Breast epithelium (tissue), 4 donors: ENCODE measurements at places on chromosomes 3 and 15. TPM values are rescaled to one million over a fixed set of nuclear protein-coding genes. Genes with fewer than 3 reads are reported as not detected.

GRCh38 chr15:93253681-93254080 lies 164.7 kb upstream of the RGMA start:
- no peaks in the 10 kb centered on the region for H3K36me3 ChIP-seq
- H3K27ac ChIP-seq, result no peak overlapping the region

- H3K27ac ChIP-seq, result no peak overlapping the region
- no peaks in the 10 kb centered on the region for H3K4me1 ChIP-seq
- no peak overlapping the region for H3K4me3 ChIP-seq
- no peaks in the 10 kb centered on the region for H3K27me3 ChIP-seq
- H3K36me3 ChIP-seq, result no peaks in the 10 kb centered on the region
These were observed 161.0 kb upstream of the SLC24A5 start for GRCh38 chr15:47959617-47960413.

- H3K4me1 ChIP-seq, result no peaks in the 10 kb centered on the region
- H3K27me3 ChIP-seq, result no peaks in the 10 kb centered on the region
- no peak overlapping the region for H3K4me3 ChIP-seq
- H3K27ac ChIP-seq, result no peak overlapping the region
- DNase-seq, result no peak
- no peaks in the 10 kb centered on the region for H3K36me3 ChIP-seq
These were observed 105.3 kb downstream of the CHDH start for GRCh38 chr3:53740956-53741355.

DNA sequence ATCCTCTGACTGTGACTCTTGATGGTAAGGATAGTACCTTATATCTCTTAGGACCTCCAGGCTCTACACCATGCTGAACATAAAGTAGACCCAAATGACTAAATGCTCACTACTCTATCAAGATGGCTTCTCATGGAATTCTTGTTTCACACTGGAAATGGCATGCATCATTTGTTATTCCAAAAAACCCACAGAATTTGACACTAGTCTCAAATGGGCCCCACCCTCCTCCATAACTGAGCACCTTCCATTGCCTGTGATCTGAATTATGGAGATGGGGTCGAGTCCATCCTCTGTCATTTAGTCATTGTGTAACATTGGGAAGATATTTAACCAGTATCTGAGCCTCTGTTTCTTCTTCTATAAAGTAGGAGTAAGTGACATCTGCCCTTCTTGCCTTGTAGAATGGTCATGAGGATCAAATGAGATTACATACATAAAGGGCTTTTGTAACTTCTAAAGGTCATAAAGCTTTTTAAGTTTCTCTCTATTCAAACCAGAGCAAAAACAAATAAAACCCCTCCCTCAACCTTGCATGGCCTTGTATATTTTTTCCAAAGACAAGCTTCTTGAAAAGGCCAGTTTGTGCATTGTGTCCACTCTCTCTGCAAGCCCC lies 57.0 kb upstream of the PTX3 start:
- H3K4me1 ChIP-seq, result no peaks in the 10 kb centered on the region
- H3K27me3 ChIP-seq, result no peaks in the 10 kb centered on the region
- DNase-seq, result no peak

- no peaks in the 10 kb centered on the region for H3K36me3 ChIP-seq
- no peak for DNase-seq
- no peak overlapping the region for H3K27ac ChIP-seq
- peaks cover 3% of the 10 kb centered on the region for H3K4me1 ChIP-seq
- no peaks in the 10 kb centered on the region for H3K27me3 ChIP-seq
These were observed 83.9 kb downstream of the PPARG start for GRCh38 chr3:12372741-12373280.

- DNase-seq, result no peak
- H3K27me3 ChIP-seq, result no peaks in the 10 kb centered on the region
- H3K4me1 ChIP-seq, result no peaks in the 10 kb centered on the region
- H3K4me3 ChIP-seq, result no peak overlapping the region
- no peak overlapping the region for H3K27ac ChIP-seq
These were observed 268.1 kb upstream of the CRBN start for GRCh38 chr3:3447641-3448040.

DNA sequence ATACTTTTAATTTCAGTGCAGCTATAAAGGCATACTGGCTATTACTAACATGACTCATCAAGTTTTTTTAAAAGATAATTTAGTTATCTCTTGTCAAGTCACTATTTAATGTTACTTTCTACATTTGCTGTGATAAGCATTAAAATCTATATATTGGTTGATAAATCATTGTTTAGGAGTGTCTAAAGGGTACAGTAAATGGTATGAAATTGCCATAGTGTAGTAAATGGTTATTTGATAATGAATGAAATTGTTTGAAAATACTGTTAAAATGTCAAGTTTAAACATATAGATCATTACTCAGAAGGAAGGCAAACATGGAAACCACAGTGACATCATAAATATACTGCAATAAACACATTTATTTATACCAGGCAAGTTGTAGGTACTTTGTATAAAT lies 13.2 kb upstream of the BNIP2 start:
- H3K4me1 ChIP-seq, result no peaks in the 10 kb centered on the region
- H3K27ac ChIP-seq, result no peak overlapping the region
- no peaks in the 10 kb centered on the region for H3K36me3 ChIP-seq
- DNase-seq, result no peak
- no peaks in the 10 kb centered on the region for H3K27me3 ChIP-seq

DNA sequence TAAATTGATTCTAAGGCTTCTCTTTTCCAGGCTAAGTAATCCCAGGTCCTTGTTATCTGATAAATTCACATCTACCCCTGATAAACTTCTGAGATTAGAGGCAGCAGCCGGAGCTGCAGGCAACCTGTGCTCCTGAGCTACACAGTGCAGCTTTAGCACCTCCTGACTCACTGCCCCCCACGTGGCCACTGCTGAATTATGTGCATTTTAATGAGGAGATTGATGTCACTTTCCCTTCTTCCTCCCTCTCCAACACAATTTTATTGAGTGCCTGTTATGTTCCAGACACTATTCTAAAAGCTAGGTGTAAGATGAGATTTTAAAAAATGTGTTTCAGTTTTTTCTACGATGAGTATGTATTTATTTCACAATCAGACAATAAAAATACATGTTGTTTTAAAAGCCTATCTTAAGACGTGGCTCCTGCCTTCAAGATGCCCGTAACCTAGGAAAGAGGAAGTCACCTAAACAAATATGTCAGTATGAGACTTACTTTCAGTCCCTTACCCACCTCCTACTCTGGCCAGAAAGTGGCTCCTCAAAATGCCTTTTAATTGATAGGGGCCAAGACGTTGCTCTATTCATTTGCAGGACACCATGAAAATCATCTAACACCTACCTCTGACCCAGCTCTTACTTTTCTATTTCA lies 161.5 kb upstream of the PFN2 start:
- H3K4me3 ChIP-seq, result no peak overlapping the region
- H3K36me3 ChIP-seq, result no peaks in the 10 kb centered on the region
- no peak for DNase-seq
- H3K4me1 ChIP-seq, result no peaks in the 10 kb centered on the region

- no peaks in the 10 kb centered on the region for H3K36me3 ChIP-seq
- no peak for DNase-seq
- no peak overlapping the region for H3K4me3 ChIP-seq
- H3K27me3 ChIP-seq, result no peaks in the 10 kb centered on the region
- H3K27ac ChIP-seq, result no peak overlapping the region
These were observed 953.8 kb upstream of the ALCAM start for GRCh38 chr3:104412608-104413580.

DNA sequence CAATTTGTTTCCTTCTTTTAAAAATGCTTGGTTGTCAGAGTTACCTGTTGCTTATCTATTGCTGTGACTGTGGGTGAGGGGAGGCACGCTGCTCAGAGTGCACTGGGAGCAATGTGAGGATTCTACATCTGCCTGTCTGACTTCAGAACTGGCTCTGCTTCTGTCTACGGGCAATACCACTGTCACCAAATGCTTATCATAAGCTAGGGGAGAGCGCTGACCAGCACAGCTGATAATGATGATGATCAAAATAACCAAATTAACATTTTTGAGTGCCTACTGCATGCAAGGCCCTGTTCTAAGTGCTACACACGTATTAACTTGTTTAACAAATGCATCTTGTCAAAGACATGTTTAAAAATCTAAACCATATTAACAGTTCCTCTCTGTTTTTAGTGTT lies 79.2 kb upstream of the TPRG1 start:
- H3K27ac ChIP-seq, result no peak overlapping the region
- no peak overlapping the region for H3K4me3 ChIP-seq
- no peaks in the 10 kb centered on the region for H3K36me3 ChIP-seq
- H3K4me1 ChIP-seq, result no peaks in the 10 kb centered on the region
- H3K27me3 ChIP-seq, result no peaks in the 10 kb centered on the region

DNA sequence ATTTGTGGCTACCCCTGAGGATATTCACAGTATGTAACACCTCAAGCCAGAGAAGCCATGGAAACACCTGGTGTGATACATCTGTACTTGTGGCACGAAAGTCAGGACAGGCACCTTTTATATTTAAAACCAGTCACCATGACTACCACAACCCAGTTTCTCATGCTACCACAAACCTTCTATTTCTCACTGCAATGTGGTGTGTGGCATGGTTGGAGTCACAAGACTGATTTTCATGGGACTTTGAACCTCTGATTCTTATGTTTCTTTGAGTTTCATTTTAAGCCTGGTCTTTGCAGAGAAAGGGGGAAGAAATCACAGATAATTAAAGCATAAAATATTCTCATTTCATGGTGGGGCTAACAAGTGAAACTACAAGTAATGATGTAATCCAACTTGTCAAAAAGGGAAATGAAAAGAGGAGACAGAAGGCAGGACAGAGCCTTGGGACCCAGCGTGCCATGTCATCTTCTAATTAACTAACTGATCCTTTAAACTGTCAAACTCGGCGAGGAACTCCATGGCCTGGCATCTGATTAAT lies 175.9 kb downstream of the PDZRN3 start:
- no peak overlapping the region for H3K27ac ChIP-seq
- DNase-seq, result no peak
- H3K4me3 ChIP-seq, result no peak overlapping the region
- H3K27me3 ChIP-seq, result no peaks in the 10 kb centered on the region
- H3K4me1 ChIP-seq, result no peaks in the 10 kb centered on the region

DNA sequence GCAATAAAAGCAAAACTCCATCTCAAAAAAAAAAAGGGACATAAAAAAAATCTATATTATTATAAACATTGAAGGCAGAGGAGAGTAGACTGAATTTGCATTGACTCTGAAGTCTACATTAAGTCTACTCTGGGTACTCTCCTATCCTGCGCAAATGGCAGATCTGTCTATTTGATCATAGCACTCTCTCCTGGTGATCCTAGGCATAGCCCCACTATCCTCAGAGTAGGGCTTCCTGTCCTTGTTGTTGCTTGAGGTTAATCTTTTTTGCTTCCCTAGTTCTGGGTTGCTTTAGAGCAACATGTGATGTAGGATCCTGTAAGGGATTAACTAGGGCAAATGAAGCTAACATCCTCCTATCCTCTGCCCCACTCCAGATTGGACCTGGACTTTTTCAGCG lies 82.1 kb upstream of the LRRFIP2 start:
- no peak overlapping the region for H3K27ac ChIP-seq
- H3K27me3 ChIP-seq, result no peaks in the 10 kb centered on the region
- no peaks in the 10 kb centered on the region for H3K4me1 ChIP-seq
- H3K36me3 ChIP-seq, result peaks cover under 1% of the 10 kb centered on the region

Gene LRRK1
- 18.7 TPM for total RNA-seq

Gene HACD3
- 23.2 TPM for total RNA-seq

Gene TTLL13
- not detected for total RNA-seq

Gene RBMS3
- total RNA-seq, result 117 TPM

Gene GOLGA6B
- not detected for total RNA-seq

Gene TXNRD3
- 11.8 TPM for total RNA-seq

Gene SLC6A6
- total RNA-seq, result 27.5 TPM

Gene SCN11A
- 0.48 TPM for total RNA-seq

Gene TF
- total RNA-seq, result 8.5 TPM
